Activated naive CD4-positive, alpha-beta T cell (primary cell): ENCODE measurements at places on chromosomes 5 and 9.

DNA sequence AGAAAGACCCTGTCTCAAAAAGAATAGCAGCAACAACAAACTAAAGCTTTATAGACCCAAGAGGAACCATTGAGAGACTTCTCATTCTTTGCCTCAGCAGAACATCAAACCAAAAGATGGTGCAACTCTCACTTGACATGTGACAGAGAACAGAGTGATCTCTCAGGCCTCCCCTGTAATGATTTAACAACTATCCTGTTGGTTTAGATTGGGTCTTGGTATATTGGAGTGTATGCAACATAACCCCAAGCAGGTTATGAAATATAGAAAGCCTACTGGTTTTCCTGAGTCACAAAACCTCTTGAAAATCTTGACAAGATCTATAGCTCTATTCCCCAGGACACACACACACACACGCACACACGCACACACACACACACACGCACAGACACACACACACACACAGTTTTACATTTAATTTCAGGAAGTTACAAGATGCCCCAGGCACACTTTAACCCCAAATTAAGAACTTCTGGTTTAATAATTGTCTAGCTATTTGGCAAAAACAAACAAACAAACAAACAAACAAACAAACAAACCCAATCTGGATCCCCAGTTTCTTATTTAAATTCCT lies 6.5 kb upstream of the FGF1 start:
- no peak for DNase-seq

DNA sequence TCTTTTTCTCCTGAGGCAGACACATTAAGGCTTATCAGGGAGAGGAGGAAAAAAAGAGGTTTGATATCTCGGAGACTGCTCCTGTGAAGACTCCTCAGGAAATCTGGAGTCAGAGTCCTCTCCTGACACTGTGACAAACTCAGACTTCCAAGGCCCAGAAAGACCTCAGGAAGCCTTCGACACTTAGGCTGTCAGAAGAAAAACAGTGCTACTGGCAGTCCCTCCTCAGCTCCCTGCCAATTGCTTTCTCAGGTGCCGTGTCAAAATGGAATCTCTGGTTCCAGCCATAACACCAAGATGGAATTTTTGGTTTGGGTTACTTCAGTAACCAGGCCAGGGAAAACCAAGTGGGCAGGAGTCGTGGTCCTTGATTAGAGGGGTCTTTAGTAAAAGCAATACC lies 4.1 kb downstream of the STK10 start:
- no peak for DNase-seq

GRCh38 chr9:98532574-98532973 lies 176.2 kb downstream of the GABBR2 start:
- DNase-seq = no peak

DNA sequence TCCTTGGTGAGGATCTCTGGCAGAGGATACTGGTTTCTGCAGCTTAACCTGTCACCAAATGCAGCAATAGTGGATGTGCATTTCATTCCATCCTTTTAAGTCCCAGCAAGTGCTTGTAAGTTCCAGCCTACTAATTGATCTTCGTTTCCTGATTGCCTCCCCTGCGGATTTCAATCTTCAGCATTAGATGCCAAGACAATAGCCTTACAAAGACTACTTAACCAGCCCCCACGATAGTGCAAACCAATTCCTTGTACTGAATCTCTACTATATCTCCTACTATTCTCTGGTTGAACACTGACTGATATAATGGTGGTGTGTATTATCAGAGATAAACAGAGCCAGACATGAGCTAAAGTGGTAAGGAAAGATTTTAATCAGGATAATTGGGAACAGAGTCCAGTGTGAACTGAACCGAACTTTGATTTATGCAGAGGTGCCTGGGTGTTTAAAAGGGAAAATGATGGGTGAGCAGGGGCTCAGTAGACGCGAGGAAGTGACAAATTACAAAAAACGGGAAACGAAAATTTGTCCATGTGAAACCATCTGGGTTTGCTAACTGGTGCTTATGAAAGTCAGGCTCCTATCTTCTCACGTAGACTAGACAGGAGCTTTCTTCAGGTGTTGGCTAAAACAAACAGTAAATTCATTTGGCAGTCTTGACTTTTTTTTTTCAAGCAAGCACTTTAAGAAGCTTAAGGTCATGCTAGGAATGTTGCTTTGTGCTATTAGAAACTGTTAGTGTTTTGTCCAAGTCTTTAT lies 106.9 kb upstream of the ST8SIA4 start:
- DNase-seq = no peak

- no peak for DNase-seq
Observed at GRCh38 chr5:87825583-87825982, 412.9 kb upstream of the CCNH start.

DNA sequence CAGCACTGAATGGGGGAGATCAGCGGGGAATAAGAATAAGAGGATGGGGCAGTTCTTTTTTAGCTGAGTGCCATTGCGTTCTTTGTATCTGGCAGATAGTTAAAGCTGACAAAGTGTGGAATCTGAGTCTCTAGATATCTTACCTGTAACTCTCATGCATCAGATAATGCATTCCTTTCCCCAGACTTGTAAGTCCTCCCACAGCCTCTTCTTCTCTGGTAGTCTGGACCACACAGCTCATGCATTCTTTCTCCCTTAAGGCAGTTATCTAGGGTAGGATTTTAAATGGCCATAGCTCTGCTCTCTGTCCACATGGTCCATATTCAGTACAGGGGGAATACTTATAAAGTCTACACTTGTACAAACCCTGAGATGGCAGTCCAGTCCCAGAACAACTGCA lies 54.0 kb upstream of the FGF10 start:
- DNase-seq = no peak

DNA sequence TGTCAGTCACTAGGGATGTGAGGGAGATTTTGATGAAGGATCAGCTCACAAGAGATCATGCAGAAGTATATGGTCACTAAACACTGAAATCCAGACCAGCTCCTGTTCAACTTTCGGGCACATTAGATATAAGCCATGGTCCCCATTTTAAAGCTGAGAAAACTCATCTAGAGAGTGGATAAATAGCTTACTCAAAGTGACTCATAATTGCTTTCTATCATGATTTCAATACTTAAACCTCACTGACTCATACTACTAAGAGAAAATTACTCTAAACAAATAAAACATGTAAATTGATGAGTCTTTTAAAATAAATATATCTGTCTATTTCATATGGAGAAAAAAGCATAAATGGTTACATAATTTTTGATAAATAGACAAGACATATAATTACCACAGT lies 567.7 kb downstream of the TLR4 start:
- DNase-seq = no peak

DNA sequence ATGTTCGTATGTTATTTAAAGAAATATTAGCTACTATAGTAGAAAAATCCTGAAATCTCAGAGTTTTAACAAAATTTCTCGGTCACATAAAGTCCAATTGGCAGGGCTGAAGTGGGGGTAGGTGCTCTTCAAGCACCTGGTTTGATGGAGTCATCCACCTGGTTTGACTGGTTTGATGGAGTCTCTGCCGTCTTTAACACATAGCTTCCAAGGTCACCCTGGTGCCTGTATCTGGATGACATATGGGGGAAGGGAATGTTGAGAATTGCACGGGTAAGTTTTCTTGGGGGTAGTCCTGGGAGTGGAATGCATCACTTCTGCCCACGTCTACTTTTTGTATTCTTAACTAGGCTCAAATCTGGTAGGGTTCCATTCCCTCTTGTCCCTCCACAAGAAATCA lies 351.2 kb downstream of the SH3GL2 start:
- no peak for DNase-seq

- DNase-seq = no peak
Observed at GRCh38 chr5:82499725-82500244, 221.6 kb upstream of the RPS23 start.

GRCh38 chr5:96329886-96330529 lies 103.0 kb downstream of the PCSK1 start:
- DNase-seq = no peak

GRCh38 chr9:69260161-69260560 lies 64.9 kb upstream of the ENTREP1 start:
- DNase-seq = no peak

DNA sequence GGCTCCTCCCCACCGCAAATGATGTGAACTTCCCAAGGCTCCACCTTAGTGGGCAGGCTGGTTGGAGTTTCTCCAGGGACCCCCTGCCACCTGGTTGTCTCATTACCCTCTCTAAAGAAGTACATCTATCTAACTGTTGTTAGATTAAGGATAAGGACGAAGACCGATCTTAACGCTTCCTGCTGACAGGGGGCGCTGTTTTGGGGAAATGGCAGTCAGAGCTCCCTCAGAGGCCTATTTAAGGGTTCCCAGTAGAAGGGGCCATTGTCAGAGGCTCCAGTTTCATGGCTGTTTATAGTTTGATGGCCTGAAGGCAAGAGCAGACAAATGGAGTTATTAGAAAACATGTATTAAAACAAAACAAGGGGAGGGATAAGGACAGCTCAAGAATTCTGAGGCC lies 100.1 kb downstream of the SPEF2 start:
- no peak for DNase-seq

GRCh38 chr5:139146809-139147482 lies 51.2 kb downstream of the SIL1 start:
- DNase-seq = no peak

DNA sequence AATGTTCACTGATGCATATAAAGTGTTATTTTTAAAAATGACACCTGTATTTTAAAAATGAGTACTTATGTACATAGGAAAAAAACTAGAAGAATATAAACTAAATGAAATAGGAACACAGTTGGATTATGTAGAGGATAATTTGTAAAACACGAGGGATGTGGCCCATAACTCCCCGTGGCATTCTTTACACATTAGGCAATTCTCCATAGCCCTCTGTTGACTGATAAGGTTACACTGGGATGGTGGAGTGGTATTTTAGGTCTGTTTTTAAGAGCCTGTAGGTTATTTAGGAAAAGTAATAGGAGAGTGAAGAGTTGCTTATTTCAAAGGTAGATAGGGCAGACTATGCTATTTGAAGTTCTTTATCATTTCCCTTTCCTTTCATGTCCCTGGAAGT lies 1.8 kb downstream of the CAVIN4 start:
- DNase-seq = no peak

- no peak for DNase-seq
Observed at GRCh38 chr9:37660691-37661090, 9.9 kb downstream of the FRMPD1 start.

GRCh38 chr9:70539526-70539925 lies 125.1 kb upstream of the KLF9 start:
- DNase-seq = no peak

DNA sequence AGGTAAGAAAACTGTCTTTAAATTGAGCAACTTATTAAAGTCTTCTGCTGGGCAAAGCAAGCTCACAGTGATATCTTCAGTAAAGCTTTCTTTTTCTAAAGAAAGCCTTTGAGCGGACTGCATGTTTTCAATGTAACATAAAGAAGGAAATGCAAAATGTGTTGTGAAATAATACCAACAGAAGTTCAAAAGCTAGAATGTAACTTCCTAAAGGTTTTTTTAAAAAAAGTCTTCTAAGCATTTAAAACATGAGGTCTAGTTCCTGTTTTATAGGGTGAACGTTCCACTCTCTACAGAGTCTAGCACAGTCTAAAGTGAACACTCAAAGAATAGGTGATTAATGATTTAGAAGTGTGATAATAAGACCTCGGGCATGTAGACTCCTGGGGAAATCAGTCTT lies 62.9 kb downstream of the DENND1A start:
- DNase-seq = no peak

DNA sequence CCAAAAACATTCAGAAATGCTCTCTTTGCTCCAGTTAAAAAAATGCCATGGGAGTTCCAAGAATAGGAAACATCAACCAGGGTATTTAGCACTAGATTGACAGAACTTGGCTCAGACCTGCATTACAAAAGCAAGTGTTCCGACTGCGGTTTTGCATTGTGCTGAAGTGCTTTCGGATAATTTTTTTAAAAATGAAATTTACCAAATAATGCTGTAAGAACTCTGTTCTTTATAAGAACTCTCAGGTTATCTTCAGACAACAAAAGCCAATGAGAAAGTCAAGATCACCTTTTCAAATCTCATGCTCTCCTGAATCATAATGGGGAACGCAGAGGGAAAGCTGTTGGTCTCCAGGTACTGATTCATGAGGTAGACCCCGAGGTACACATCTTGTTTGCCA lies 483 bp upstream of the PLPP6 start:
- DNase-seq = no peak

- DNase-seq = no peak
Observed at GRCh38 chr5:95959888-95960666, 1.6 kb downstream of the ELL2 start.

DNA sequence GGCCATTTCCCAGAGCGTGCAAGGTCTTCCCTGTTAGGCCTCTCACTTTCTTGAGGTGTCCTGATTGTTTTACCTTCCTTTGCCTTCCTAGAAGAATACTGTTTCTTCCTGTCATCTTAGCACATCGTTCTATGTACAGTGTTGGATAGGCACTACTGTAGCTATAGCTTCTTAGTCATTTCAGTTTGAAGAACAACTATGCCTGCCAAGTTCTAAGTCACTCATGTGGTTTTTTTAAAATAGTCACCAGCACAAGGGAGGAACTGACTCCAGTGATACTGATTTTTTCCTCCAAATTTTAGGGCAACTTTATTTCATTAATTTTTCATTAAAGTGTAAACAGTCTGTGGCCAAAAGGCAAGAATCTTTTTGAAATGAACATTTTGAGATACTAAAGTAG lies 122.4 kb upstream of the NR5A1 start:
- no peak for DNase-seq

DNA sequence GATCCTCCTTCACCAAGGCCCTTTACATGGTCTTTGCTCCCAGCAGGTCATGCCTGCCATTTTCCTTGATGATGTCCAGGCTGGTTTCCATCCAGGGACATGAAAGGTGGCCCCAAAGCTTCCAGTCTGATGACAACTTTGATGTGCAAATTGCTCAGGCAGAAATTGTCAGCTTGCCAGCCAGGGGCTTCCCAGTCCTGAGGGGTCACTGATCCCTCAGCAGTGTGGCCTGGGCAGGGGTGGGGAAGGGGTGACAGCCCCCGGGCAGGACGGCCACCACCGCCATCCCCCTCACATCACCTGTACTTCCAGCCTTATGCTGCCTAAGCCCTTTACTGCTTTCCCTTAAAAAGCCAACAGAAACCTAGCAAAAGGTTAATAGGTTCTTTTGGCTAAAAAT lies 96.3 kb downstream of the ANKRD33B start:
- no peak for DNase-seq
